Renal cortical epithelial cell (primary cell): ENCODE measurements at places on chromosomes 2 and 18. TPM values are rescaled to one million over a fixed set of nuclear protein-coding genes. Genes with fewer than 3 reads are reported as not detected.
A peak's percentile ranks its signal among the peaks of the same experiment; 100 is the strongest.

Gene DAPL1
- 2.0 TPM in 1 of 2 replicates, not detected in the other for total RNA-seq

GRCh38 chr2:74440378-74441169, 1.2 kb downstream of the RTKN start:
- DNase-seq, result peak; percentile 64

- no peak for DNase-seq
Measured at GRCh38 chr2:173117678-173118077, 42.0 kb downstream of the MAP3K20 start.

Gene LCLAT1
- 18.9 and 25.4 TPM in 2 replicates for total RNA-seq

DNA sequence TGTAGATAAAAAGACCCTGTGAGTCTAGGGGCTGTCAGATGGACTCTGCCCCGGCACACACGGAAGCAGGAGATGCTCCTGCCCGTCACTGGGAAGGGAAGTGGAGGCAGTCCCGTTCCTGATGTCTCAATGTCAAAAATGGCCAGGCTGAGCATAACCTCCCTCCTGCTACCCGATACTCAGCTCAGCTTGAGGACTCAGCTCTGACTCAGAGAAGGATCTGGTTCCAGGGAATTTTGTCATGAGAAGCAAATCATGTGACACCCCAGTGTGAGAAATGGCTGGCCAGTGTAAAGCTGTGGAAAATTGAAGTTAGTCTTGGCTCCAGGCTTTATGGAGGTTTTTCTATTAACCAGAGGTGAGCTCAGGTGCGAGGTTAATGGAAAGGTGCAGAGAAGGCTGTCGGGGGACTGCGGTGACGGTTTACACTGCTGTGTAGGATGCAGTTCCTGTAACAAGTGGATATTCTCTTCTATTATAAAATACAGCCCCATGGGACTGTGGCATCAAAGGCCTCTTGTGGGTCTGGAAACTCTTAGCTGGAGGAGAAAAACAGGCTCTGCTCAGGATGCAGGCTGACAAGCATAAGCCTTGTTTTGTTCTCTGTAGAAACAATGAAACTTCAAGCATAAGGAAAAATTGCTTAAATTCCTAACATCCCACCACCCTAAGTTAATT, 24.7 kb upstream of the AGAP1 start:
- DNase-seq, result peak; percentile 95

DNA sequence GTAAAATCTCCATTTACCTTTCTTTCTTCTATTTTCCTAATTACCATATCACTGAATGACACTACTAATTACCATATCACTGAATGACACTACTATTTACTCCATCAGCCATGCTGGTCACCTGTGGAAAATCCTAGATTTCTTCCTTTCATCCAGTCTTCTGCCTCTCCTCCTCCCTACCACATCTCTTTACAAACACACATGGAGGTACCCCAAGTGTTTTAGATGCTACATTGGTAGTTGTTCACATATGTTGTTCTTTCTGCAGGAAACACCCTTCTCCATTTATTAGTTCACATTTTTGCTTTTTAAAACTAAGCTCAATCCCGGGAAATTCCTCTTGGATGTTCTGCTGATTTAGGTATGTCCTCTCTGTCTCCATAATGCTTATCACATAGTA, 134.0 kb downstream of the IKZF2 start:
- DNase-seq, result no peak

Gene CXCR4
- total RNA-seq, result 0.52 and 1.6 TPM in 2 replicates

GRCh38 chr18:65057439-65058083, 693.3 kb upstream of the CDH7 start:
- DNase-seq, result no peak
